ENCODE measurements at places on chromosomes 13 and 19.

DNA sequence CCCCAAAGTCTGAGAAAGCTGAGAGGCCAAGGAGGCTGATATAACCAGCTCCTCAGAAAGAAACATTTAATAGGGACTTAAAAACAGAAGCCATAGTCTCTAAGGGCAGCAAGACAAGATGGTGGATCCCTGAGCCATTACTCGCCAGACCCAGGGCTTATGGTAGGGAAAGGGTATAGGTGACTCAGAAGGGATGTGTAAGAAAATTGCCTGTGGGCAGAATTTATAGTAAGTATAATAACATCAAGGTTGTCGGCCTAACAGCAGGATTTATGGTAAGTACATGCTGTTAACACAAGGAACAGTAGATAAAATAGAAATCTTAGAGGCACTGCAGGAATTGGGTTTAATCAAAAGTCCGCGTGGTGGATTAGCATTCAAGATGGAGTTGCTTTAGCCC lies 14.7 kb downstream of the KBTBD6 start:
- DNase-seq = no peak

- peak; percentile 90 for DNase-seq
Measured at GRCh38 chr19:19404879-19405860, at the start of gene GATAD2A. TSS of gene GATAD2A (plus strand) at chr19:19405675. CDS start at chr19:19465346, 59,671 bp downstream.

GRCh38 chr19:16218851-16219250 lies 21.1 kb downstream of the AP1M1 start:
- no peak for DNase-seq

- DNase-seq = no peak
Measured at GRCh38 chr19:50300051-50300450, 29.1 kb downstream of the KCNC3 start.

- no peak for DNase-seq
Measured at GRCh38 chr13:22018836-22019210, 347.9 kb downstream of the FGF9 start.

DNA sequence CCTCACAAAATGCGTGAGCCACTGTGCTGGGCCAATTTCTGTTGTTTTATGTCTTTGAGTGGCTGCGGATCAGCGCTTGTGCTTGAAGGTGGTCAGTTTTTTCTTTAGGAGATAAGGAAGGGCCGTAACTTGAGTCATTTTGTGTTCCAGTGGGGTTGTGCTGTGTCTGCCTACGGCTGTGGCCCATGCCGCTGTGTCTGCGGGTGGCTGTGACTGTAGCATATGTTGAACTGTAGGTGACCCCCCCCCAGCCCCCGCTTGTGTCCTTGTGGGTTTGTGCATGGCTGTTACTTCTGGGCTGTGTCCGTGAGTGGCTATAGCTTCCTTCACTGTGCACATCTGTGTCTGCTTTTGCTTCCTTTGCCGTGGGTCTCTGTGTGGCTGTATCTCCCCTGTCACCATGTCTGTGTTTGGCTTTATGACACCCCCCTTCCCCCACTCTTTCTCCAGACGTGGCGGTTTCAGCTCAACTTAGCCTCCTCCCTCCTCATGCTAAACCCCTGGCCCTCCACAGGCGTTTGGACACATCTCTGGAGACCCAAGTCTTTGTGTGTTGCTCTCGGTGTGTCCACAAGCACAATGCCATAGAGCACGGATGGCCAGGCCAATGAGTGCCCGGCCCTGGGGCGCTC lies 675 bp downstream of the PPP1R14A start:
- no peak for DNase-seq

DNA sequence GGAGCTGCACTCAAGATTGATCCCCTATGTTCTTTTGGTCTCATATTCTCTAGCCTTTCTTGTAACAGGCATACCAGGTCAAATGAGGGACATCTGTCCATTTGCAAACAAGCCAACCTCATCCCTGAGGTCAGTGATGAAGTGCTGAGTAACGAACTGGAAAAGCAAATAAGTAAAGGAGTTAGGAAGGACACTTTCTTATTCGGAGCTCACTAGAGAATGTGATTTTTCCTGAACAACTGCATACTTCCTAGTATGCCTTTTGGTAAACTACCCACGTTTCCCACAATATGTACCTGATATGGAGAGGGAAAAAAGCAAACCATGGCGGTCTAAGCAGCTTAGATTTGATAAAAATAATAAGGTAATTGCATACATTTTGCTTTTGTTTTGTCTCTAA lies 91.0 kb upstream of the MYCBP2 start:
- no peak for DNase-seq

DNA sequence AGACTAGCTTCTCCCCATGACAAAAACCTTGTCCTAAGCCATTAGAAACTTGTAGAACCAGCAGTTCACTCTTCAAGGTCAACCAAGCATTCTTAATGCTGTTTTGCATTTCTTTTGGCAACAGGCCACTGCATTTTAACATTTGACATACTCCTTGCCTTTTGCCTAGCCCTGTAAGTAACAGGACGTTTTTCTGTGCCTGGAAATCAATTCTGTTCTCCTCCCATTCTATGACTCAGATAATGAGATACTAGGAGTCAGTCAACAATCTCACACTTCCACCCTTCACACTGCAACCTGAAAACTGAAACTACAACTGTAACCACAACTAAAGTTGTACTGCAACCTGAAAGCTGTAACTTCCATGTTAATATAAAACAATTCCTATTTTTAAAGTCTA lies 268.7 kb downstream of the MZT1 start:
- DNase-seq = no peak

- DNase-seq = no peak
Measured at GRCh38 chr19:1394252-1395193, 6.8 kb downstream of the GAMT start.

DNA sequence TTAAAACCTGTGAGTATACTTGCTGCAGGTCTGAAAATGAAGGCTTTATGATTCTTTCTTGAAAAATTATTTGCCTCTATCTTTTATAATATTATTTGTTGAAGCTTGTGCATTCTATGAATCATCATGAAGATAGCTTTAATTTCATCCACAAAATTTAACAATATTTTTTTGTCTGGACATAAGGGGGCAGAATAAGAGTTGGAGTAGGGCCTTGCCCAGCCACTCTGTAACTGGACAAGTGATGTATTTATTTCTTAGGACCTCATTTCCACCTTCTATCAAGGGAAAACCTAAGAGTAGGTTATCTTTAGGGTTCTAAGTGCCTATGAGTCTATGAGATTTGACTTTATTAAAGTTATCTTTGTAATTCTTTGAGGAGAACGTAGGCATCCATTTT lies 49.9 kb downstream of the N4BP2L1 start:
- no peak for DNase-seq

- no peak for DNase-seq
Measured at GRCh38 chr13:55410398-55411330, 1730.1 kb upstream of the PRR20A start.

DNA sequence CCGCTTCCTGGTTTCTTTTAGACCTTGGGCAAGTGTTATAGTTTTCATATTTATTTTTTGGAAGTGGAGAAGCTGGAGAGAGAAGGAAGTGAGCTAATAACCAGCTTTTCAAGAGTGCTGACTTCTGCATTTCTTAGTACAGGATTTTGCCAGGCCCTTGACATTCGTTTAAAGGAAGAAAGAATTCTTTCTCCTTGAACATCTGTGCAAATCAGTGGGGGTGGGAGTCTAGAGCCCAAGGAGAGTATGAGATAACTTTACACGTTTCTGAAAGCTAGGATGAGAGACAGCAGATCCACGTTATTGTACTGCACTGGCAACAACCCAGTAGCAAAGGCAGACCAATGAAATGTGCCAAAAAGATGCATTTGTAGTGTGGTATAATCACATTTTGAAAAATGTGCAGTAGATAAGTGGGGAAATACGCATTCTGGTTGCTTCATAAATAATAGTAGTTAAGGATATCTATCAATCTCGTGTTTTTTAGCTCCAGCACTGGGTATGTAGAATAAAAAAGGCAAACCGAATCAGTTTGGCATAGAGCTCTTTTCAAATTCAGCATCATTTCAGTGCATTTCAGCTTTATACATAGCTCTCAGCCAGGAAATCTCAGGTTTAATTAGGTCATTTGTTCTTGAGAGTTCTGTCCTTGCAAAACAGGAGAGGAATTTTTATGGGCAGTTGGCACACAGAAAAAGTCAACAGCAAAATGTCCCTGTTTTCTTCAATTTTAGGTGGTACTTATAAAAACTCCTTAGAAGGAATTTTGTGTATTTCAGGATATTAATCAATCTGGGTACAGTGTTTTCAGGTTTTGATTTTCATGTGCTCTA lies 4.3 kb downstream of the RNF113B start:
- DNase-seq = no peak

- no peak for DNase-seq
Measured at GRCh38 chr13:37791699-37792098, 77.9 kb downstream of the TRPC4 start.

DNA sequence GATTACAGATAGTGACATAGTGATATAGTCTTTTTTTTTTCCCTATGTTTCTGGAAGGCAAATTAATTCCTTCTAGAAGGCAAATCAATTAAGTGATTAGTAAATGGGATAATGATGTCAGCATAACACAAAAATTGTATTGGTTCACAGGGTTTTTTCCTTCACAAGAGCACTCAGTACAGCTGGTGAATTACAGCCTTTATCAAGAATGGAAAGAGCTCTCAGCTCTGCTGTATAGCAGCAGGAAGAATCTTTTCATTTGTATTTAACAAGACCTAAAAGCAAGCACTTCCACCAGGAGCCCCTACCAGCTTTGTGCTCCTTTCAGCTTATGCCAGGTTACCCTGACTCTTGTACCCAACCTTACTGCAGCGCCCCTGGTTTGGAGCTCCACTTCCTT lies 90.8 kb downstream of the SERP2 start:
- DNase-seq = no peak

- DNase-seq = peak; percentile 47
Measured at GRCh38 chr19:54158812-54159351, 639 bp downstream of the LENG1 start.

GRCh38 chr19:871446-872265 lies 12.2 kb downstream of the CFD start:
- DNase-seq = no peak

GRCh38 chr19:33260628-33261418 lies 35.2 kb upstream of the SLC7A10 start:
- no peak for DNase-seq

DNA sequence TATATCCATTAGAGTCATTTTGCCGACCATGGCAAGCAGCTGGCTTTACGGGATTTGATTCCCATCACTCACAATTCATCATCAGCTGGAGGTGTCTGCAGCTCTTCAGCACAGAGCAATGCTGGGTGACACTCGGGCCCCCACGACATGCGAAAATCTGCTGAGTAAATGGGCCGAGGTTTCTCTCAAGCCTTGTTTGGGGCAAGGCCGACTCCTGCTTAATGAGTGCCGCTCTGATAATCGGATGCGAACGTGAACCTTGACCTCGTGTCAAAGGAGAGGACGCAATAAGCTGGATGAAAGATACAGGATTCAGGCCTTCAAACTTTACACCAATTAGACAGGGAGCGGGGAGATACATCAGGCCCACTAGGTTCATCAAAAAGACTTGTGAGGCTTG lies 65.2 kb downstream of the GGACT start:
- no peak for DNase-seq

- DNase-seq = peak; percentile 24
Measured at GRCh38 chr13:43804461-43805070, 17.8 kb upstream of the ENOX1 start.

GRCh38 chr19:42442833-42443232 lies at the start of gene CXCL17:
TSS of gene CXCL17 (minus strand) at chr19:42442946. CDS start at chr19:42442832, 114 bp downstream.
- DNase-seq = no peak

DNA sequence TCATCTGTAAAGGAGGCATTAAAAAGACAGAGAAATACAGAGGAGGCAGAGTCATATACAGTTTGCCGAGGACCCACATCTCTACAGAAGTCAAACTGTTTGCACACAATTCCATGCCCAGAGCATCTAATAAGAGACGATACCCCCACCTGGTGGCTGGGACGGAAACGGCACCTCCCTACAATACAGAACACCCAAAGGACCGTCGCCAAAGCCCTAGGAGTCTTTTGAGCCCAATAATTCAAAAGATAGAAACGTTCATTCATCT lies 703 bp upstream of the PLEKHG2 start:
- DNase-seq = peak; percentile 75

GRCh38 chr19:47231215-47232054 lies 436 bp upstream of the BBC3 start:
- DNase-seq = peak; percentile 88

DNA sequence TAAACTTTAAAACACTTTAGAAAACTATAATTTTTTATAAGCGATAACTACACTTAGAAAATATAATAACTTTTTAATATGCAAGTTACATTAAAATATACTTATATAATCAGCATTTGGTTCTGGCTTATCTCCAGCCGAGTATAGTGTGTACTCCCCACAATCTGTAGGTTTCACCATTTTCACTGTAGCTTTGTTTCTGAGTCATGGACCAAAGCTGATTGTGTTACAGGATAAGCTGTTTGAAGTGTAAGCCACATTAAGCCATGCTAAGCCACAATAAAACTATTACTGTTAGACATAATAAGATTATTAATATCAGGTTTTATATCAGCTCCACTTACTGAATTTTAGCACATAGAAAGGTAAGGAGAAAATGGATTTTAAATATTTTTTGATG lies 43.8 kb downstream of the CCDC122 start:
- no peak for DNase-seq

GRCh38 chr13:112213467-112214255 lies 146.7 kb downstream of the SOX1 start:
- DNase-seq = no peak

DNA sequence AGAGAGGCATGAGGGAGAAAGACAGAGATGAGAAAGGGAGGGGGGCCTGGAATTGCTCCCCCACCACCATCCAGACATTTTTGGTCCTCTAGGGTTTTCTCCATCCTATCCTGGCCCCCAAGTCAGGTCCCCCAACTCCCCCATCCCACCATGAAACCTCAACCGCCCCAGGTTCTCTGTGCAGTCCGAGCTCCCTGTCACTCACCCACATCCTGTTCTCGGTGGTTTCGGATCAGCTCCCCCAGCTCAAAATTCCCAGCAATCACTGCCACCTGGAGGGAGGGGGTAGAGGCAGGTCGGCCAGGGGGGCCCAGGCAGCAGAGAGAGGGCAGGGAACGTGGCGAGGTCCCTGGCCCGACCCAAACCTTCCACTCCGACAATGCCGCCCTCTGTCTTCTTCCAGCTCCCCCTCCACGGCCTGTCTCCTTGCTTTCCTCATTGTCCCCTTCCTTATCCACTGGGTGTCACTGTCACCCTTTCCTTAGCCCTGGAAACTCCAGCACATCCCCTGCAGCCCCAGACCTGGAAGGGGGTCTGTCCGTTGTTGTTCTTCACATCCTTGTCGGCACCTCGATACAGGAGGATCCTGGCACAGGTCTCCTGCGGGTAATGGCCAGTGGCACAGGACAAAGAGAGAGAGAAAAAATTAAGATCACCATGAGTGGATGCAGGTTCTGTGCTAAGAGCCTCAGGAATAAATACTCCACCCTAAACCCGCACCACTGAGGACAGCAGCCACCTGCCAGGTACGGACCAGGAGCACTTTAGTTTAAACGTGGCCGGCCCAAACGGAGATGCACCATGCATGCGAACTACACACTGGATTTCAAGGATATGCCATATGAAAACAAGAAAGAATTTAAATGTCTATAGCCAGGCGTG lies 15.4 kb downstream of the SHANK1 start:
- no peak for DNase-seq

DNA sequence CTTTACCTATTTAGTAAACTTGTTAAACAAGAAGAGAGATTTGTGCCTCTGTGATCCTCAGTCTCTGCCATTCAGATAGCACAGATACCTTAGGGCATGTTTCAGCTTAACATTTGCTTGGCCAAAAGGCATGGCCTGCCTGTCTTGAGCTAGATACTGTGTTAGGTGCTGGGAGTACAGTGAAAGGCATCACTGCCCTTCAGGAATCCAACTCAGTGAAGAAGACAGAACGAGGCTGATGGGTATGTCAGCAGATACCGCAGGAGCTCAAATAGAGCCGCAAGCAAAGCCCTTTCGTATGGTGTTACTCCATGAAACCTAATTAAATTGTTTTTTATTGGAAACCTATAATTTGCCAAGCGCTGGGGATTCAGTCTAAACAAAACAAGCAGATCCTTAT lies 12.9 kb downstream of the ZNF507 start:
- DNase-seq = no peak
